Stimulated activated CD8-positive, alpha-beta memory T cell treated with anti-CD3 and anti-CD28 coated beads, Interleukin-2, amount 100 ng/mL, for 1 hour (primary cell): ENCODE measurements at places on chromosomes 7 and 10.

DNA sequence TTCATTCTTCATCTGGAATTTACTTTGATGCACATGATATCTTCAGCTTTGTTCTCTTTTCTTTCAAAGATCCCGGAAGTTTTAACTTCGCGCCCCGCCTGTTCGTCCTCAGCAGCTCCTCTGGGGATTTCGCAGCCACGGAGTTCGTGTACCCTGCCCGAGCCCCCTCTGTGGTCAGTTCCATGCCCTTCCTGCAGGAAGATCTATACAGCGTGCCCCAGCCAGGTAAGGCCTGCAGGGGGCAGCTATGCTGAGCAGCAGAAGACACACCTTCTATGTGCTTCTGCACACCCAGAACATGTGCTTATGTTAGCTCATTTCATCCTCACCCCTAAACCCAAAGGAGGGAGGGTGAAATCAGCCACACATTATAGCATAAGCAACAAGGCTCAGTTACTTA is 79.7 kb upstream of the LYZL2 start:
- no peak for DNase-seq

GRCh38 chr10:101834341-101834740 is 9.3 kb downstream of the KCNIP2 start:
- no peak for DNase-seq

GRCh38 chr10:104317269-104317710 is 21.0 kb downstream of the ITPRIP start:
- no peak for DNase-seq

DNA sequence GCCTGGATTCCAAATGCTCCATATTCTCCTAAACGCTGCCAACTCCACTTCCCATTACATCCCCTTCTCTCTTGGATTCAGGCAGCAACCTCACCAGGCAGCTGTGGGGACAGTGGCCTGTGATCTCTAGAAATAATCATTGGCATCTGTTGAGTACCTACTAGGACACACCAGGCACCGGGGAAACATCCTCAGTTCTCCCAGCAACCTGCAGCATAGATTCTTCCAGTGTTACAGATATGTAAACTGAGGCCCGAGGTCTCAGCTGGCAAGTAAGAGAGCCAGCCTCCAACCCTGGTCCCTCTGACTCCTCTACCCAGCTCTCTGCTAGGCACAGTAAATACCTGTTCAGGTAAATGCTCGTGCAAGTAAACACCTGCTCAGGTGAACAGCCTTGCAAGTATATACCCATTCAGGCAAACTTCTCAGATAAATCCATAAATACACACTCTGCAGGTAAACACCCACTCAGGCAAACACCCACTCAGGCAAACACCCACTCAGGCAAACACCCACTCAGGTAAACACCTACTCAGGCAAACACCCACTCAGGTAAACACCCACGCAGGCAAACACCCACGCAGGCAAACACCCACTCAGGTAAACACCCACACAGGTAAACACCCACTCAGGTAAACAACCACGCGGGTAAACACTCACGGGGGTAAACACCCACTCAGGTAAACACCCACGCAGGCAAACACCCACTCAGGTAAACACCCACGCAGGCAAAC is 18.7 kb downstream of the ASB13 start:
- DNase-seq = no peak

GRCh38 chr10:56728349-56728748 is 367.3 kb upstream of the ZWINT start:
- DNase-seq = no peak

DNA sequence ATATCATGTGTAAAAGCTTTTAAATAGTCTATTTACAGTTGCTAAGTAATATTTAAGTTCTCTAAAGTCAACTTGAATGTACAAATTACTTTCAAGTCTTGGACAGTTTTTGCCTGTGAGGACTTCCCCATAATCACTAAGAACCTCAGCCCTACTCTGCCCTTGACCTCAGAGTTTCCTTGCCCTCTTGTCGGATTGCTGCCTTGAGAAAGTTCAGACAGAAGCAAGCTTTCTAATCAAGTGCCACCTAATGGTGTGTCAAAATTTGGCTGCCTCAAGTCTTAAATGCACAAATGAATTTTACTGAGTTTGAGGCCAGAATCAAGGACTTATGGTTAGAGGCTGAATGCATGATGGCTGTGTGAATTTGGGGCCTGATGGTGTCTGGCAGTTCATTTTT is 88.3 kb upstream of the KAT6B start:
- DNase-seq = no peak

DNA sequence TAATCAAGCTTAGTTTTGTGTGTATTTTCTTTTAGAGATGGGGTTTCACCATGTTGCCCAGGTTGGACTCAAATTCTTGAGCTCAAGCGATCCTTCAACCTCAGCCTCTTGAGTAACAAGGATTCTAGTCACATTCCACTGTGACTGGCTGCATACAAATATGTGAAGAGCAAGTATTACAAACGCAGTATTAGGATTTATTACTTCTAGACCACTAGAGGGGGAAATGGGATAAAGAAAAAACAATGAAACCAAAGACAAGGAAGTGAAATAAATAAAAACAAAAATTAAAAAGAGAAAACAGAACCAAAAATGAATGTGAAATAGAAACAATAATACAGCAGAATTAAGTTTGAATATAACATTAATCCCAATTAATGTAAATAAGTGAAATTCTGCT is 308.7 kb downstream of the ANKRD30A start:
- no peak for DNase-seq

GRCh38 chr7:2978408-2978807 is 65.3 kb downstream of the CARD11 start:
- peak; percentile 38 for DNase-seq

DNA sequence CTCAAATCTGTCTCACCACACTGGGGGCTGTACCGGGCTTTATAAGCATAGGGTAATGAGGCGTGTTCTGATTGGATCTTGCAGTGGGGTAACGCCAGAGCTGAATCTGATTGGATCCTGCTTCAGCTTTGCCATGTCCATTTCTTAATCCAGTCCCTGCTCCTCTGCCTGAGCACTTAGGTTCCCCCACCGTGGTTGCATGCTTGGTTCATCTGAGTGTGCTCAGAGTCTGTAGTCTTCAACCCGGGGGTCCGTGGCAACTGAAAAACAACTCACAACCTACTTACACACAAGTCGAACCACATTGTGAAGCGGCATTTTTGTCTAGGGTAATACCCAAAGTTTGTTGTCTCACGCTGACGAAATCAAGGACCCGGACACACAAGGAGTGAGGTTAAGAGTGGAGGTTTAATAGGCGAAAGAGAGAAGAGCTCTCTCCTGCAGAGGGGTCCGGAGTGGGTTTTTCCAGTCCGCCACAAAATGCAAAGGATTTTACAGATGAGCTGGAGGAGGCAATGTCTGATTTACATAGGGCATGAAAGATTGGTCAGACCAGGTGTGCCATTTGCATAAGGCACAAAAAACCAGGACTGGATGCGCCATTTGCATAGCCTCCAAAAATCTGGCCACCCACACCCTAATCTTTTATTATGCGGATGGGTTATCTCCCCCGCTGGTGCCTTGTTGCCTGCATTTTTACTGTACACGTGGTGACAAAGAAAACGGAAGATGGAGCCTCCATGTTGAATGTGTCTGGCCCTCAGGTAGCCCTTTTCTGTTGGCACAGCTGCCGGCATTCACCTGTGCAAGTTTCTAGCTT is 641.8 kb upstream of the FOXK1 start:
- no peak for DNase-seq

- no peak for DNase-seq
Observed at GRCh38 chr7:45446195-45446944, 127.8 kb upstream of the ADCY1 start.

DNA sequence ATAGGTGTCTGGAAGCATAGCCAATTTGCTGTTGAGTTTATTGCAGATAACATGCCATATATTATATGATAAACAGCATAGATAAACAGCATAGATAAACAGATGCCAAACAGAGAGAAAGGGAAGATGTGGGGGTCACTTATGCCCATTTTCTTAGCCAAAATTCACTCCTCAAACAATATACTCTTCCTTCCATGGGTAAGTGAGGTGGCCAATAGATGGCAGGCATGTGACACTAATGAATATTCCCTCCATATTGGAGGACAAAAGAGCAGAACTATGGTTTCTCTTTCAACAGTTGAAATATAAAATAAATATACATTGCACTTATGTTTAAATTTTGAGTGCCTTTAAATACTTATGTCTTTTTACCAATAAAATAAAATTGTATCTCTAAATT is 1212.8 kb downstream of the REEP3 start:
- DNase-seq = no peak

- no peak for DNase-seq
Observed at GRCh38 chr7:121385800-121386179, 10.3 kb downstream of the FAM3C start.

DNA sequence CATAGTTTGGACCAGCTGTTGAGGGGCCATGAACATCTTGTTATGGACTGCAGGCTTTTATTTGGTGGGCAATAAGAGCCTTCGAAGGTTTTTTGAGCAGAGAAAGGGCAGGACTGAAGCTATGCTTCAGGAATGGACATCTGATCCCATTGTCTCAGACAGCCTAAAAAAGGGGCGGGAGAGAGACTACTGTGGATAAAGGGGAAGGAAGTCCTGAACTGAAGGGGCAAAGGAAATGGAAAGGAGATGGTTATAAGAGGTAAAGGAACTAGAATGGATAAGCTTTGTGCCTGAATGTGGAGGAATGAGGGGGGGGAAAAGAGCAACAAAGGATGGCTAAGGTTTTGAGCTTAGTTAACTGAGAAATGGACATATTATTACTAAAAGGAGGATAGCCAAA is 172.5 kb downstream of the SKAP2 start:
- no peak for DNase-seq

DNA sequence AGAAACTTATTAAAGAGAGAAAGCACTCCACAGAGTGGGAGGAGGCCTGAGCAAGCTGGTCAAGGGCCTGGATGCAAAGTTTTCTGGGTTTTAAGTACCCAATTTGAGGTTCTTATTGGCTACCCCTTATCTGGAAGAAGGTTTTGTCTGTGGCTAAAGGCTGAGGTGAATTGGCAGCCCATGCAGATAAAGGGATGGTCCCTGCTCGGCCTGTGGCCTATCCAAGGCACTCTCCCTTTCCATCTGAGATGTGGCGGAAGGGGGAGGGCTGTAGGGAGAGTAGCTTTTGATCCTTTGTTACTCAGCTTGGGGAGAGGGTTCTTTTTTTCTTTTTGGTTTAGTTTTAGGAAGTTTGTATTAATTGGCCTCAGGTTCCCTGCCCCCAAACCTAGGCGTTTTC is 465.1 kb downstream of the ATRNL1 start:
- no peak for DNase-seq

DNA sequence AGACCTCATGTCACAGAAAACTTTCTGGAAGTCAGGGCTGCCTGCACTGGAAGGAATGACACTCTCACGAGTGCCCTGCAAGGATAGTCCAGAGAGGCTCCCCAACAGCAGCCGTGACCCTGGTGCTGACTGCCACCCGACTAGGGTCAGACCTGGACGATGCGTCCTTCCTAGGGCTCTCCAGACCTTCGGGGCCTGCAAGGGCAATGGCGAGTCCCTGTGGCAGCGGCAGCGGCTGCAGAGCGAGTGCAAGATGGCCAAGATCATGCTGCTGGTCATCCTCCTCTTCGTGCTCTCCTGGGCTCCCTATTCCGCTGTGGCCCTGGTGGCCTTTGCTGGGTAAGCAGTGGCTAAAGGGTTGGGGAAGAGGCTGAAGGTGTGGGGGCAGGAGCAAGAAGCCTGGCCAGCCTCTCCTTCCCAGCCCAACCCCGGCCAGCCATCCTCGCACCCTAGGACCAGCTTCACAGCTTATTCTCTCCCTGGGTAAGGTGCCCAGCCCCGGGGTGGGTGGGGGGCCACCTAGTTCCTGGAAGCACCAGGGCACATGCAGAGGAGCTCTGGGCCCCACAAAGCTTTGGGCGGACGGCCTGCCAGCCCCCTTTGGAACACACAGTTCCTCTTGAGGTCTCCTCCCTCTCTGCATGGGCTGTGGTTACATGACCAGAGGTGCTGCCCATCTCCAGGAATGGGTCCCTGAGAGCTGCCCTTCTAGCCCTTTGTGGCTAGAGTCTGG is 5.5 kb downstream of the OPN4 start:
- DNase-seq = no peak

GRCh38 chr10:97032624-97033023 is 153.1 kb downstream of the SLIT1 start:
- no peak for DNase-seq

DNA sequence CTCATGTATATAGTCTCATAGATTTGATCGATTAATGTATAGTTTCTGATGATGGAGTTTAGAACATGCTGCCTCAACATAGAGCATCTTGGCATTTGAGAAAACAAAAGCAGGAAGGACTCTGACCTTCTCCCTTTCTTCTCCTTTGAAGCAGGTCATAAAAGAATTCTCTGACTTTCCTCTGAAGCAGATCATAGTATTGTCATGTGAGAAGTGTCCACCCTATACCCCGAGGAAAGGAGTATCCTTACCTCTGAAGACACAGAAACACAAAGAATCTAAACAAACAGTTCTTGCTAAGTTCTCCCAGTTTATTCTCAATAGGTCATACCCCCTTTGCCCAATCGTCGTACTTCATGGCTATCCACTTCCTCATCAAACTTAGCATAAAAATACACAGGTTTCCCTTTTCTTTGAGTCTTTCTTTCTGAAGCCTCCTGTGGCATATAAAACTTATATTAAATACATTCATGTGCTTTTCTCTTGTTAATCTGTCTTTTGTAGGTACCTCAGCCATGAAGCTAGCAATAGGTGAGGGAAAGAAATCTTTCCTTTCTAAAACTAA is 194.9 kb downstream of the REEP3 start:
- no peak for DNase-seq

- no peak for DNase-seq
Observed at GRCh38 chr7:88760136-88760515, 626 bp downstream of the ZNF804B start.

- no peak for DNase-seq
Observed at GRCh38 chr10:16497911-16498310, 23.8 kb downstream of the C1QL3 start.

- DNase-seq = no peak
Observed at GRCh38 chr10:70296406-70296899, 12.6 kb upstream of the NPFFR1 start.

DNA sequence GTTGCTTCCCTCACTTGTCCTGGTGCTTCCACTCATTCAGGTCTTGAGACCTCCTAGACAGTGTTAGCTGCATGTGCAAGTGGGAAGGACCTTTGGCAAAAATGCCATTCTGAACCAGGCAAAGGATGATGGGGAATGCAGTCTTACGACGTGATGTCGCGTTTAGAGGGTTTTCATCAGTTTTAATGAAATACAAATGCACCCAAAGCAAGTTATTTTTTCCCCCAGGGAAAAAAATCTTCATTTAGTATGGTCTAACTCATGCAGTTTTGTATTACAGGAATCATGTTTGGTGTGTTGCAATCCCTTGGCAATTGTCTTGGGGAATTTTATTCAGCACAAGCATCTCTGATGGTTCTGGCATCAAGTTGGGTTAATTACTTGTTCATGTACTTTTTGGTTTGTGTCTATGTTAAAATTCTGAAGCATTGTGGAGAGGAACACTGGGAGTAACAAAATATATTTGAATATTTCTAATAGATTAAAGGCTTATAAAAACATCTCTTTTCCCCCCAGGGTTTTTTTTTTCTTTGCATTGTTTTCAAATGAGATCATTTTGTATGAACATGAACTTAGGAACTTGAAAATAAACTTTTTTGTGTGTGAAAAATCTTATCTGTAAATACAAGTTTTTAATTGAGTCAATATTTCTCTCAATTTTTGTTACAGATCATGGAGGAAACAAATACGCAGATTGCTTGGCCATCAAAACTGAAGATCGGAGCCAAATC is 188.9 kb downstream of the BICC1 start:
- DNase-seq = no peak
